Stimulated activated CD8-positive, alpha-beta memory T cell treated with anti-CD3 and anti-CD28 coated beads, Interleukin-2, amount 100 ng/mL, for 1 hour (primary cell): ENCODE measurements at places on chromosomes 13 and 19.

DNA sequence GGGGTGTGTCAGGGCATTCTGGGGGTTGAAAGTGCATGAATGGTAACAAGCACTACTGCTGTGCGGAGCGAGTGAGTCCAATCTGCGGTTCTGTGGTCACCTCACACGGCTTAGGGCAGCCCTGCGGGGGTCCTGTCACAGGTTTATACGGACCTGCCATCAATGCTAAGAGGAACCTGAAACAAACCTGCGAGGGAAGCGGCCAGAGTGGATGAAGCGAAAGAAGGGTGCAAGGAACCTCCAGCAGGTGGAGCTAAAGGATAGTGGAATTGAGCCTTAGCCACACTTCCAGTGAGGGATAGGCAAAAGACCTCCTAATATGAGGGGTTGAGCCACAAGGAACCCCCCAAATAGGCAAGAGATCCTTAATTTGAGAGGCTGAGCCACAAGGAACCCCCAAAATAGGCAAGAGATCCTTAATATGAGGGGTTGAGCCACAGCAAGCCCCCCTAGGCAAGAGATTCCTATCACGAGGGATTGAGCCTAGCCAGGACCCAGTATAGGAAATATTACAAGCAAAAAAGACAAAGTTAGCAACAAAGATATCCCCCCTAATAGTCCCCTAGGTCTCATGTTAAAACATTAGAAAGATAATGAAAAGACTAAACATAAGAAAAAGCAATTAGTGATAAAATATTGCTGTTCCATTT lies 6.3 kb upstream of the ZNF69 start:
- DNase-seq: peak; percentile 39

DNA sequence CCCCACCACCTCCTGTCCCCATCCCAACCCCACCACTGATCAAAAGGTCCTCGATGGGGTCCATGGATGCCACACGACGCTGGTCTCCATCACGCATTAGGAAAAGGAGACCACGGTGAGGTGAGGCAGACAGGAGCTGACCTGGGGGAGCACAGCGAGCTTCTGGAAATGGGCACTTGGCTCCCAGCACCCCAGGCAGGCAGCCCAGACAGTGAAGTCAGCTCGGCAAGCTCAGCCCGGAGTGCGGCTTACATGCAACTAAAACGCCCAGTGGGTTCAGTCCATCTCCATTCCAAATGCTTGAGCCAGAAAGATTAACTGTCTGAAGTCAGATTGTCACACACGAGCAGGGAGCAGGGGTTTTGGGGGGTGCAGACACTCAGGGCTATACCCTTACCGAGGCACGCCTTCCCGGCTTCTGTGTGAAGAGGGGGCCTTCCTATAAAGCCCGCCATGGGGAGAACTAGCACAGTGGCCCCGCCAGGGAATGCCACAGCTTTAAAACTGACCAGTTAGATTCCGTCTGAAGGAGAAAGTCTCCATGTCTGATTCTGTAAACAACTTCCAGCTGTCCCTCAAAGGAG lies 79.4 kb downstream of the SPACA7 start:
- DNase-seq: no peak

GRCh38 chr13:49097374-49097773 lies 121.7 kb downstream of the FNDC3A start:
- DNase-seq: no peak

GRCh38 chr13:105220881-105221280 lies 1314.6 kb downstream of the EFNB2 start:
- no peak for DNase-seq

GRCh38 chr13:107960301-107960700 lies 255.0 kb downstream of the LIG4 start:
- DNase-seq: no peak
